Lower lobe of right lung (tissue), 2 donors: ENCODE measurements at places on chromosomes 16 and 17. TPM values are rescaled to one million over a fixed set of nuclear protein-coding genes. Genes with fewer than 3 reads are reported as not detected.

LRRC36 gene
- total RNA-seq: 42.1 TPM

IGSF6 gene
- total RNA-seq: 103 TPM

MARCHF10 gene
- total RNA-seq: 5.1 TPM

LPCAT2 gene
- total RNA-seq: 35.8 TPM

WFDC1 gene
- total RNA-seq: 18.0 TPM

ADAD2 gene
- not detected for total RNA-seq

TPSG1 gene
- 2.9 TPM for total RNA-seq

TBC1D26 gene
- total RNA-seq: not detected

UBN1 gene
- total RNA-seq: 36.1 TPM

SMIM36 gene
- total RNA-seq: not detected
